ENCODE measurements at places on chromosomes 3 and 15. TPM values are rescaled to one million over a fixed set of nuclear protein-coding genes. Genes with fewer than 3 reads are reported as not detected.

The CHL1 gene
- not detected for total RNA-seq

The TGM5 gene
- total RNA-seq, result not detected

The LIPC gene
- total RNA-seq, result 2.2 TPM

The HIGD1A gene
- 54.0 TPM for total RNA-seq

The PIGX gene
- 72.7 TPM for total RNA-seq

The ALAS1 gene
- total RNA-seq, result 63.6 TPM

The EPB42 gene
- total RNA-seq, result not detected

The GOLGA8T gene
- not detected for total RNA-seq

The FAM174B gene
- total RNA-seq, result 5.0 TPM

The ANKDD1A gene
- 8.4 TPM for total RNA-seq

The IGSF11 gene
- total RNA-seq, result 0.19 TPM

- H3K4me1 ChIP-seq, result peaks cover 11% of the 10 kb centered on the region
- DNase-seq, result no peak
- H3K36me3 ChIP-seq, result no peaks in the 10 kb centered on the region
- H3K27me3 ChIP-seq, result no peaks in the 10 kb centered on the region
Observed at GRCh38 chr3:129822679-129823078, 70.8 kb downstream of the TMCC1 start.

- no peak for DNase-seq
- no peaks in the 10 kb centered on the region for H3K36me3 ChIP-seq
- no peaks in the 10 kb centered on the region for H3K4me1 ChIP-seq
- no peak overlapping the region for H3K4me3 ChIP-seq
Observed at GRCh38 chr15:89569090-89569745, 6.1 kb upstream of the TICRR start.

GRCh38 chr15:98195796-98196195, 235.3 kb downstream of the ARRDC4 start:
- no peaks in the 10 kb centered on the region for H3K4me1 ChIP-seq
- H3K27me3 ChIP-seq, result peaks cover 14% of the 10 kb centered on the region
- DNase-seq, result no peak
- no peak overlapping the region for H3K27ac ChIP-seq
- H3K36me3 ChIP-seq, result no peaks in the 10 kb centered on the region

DNA sequence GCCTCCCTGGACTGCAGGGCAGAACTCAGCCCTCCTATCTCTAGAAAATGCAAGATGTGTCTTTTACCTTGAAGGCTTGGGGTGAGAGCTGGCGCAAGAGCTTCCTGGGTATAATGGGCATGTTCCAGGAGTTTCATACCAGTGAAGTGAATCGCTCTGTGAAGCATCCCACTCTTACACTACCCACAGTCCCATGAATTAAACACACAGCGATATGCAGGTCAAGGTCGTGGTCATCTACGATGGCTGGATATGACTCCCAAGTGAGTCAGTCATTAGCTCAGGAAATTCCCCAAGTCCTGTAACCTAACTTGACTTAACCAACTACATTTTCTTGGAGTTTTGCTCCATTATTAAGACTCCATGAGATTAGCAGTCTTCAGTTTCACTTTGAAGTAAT, 439.7 kb downstream of the NTRK3 start:
- no peaks in the 10 kb centered on the region for H3K4me1 ChIP-seq
- no peak overlapping the region for H3K4me3 ChIP-seq
- no peaks in the 10 kb centered on the region for H3K27me3 ChIP-seq
- H3K36me3 ChIP-seq, result no peaks in the 10 kb centered on the region
- H3K27ac ChIP-seq, result no peak overlapping the region

GRCh38 chr15:84816694-84817465, at the start of gene ALPK3:
TSS of gene ALPK3 (plus strand) at chr15:84817356. CDS start at chr15:84817453, 97 bp downstream.
- H3K27me3 ChIP-seq, result peaks cover 5% of the 10 kb centered on the region
- H3K4me3 ChIP-seq, result no peak within 1 kb of the TSS
- no peak within 1 kb of the TSS for H3K27ac ChIP-seq
- peaks cover 6% of the 10 kb centered on the region for H3K4me1 ChIP-seq

DNA sequence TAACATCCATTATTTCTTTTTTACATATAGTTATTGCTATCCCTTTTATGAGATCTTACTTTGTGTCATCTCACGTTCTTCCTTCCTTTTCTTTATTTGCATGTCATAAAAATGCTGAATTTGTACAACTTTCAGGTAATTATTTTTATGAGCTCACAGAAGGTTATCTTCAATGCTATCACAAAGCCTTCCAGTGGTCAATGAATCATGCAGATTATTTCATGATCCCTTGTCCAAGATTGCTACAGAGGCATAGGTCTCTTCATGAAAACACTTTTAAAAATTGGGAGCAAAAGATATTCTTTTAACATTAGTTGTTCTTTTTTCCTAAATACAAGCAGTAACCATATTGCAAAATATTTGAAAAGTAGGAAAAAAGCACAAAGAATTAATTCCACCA, 880.1 kb upstream of the NR2F2 start:
- H3K27ac ChIP-seq, result peak overlapping the region; percentile 50
- no peak overlapping the region for H3K4me3 ChIP-seq
- peaks cover 7% of the 10 kb centered on the region for H3K27me3 ChIP-seq
- peaks cover 2% of the 10 kb centered on the region for H3K36me3 ChIP-seq

DNA sequence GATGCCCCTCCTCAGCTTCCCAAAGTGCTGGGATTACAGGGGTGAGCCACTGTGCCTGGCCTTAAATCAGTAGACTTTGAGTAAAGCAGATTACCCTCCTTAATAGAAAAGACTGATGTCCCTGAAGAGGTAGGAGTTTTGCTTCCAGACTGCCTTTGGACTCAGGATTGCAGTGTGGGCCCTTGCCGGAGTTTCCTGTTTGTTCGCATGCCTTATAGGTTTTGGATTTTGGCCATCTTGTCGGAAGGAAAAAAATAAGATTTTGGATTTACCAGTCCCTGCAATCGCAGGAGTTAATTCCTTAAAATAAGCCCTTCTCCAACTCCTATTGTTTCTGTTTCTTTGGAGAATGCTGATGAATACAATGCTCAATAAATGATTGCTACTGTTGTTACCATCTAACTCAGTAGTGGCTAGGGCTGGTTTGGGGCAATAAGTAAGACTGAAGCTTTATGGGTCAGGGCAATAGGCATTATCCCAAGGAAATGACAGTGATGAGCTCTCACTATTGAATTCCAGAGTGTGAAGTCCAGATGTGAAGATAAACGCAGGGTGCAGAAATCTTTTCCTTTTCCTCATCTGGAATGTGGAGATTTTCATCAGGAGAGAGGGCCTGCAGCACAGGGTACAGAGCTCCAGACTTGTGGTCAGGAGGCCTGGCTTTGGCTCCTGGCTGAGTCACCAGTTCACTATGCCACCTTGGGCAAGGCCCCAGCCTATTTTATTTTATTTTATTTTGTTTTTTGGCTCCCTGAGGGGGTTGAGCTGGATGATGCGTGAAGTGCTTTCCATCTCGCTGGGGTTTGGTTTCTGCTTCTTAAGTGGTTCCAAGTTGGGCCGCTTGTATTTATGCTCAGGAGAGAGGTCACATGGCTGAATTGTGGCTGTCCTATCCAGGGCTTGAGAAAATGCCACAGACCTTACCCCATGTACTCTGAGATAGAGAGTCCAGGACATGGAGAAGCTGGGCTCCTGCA, 25.3 kb downstream of the FOXL2 start:
- no peak overlapping the region for H3K4me3 ChIP-seq
- no peak for DNase-seq
- H3K27ac ChIP-seq, result no peak overlapping the region
- H3K27me3 ChIP-seq, result peaks cover 6% of the 10 kb centered on the region
- no peaks in the 10 kb centered on the region for H3K4me1 ChIP-seq
- H3K36me3 ChIP-seq, result no peaks in the 10 kb centered on the region

DNA sequence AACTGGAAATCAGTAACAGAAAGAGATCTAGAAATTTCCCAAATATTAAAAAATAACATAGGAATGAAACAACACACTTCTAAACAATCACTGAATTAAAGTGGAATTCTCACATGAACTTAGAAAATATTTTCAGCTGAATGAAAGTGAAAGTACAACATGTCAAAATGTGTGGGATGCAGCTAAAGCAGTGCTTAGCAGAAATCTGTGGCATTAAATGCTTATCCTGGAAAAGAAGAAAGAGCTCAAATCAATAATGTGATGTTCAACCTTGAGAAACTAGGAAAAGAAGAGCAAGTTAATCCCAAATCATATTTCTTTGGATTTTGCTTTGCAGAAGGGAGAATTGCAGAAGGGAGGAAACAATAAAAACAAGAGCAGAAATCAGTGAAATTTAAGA, 98.2 kb upstream of the NR2E3 start:
- H3K4me1 ChIP-seq, result no peaks in the 10 kb centered on the region
- H3K36me3 ChIP-seq, result no peaks in the 10 kb centered on the region
- no peak overlapping the region for H3K27ac ChIP-seq

DNA sequence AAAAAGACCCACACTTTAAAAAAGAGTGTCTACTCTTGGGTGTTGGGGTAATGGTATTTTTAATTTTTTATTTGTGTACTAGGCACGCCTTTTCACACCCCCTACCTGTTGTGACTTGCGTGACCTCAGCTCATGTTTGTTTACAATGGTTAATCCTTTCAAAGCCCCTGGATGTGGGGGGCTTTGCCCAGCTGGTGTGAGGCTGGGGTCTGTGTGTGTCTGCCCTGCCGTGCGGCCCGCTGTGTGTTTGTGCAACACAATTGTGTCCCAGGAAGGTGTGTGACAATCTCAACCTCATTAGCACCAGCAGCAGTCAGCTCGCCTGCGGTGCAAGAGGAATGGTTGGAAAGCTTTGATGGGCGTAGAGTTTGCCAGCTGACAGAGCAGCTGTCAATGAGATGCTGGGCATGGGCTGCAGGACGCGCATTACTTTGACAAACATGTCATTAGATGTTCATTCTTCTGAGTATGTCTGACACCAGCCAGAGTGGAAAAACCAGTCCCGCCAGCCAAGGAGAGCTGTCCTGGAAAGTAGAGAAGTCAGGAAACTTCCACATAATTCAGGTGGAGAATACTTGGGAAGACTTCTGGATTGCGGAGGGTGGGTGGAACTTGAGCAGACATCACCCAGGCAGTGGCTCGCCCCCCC, 9.6 kb downstream of the LRRK1 start:
- DNase-seq, result no peak
- no peak overlapping the region for H3K27ac ChIP-seq
- H3K36me3 ChIP-seq, result no peaks in the 10 kb centered on the region
- peaks cover 19% of the 10 kb centered on the region for H3K27me3 ChIP-seq

- H3K36me3 ChIP-seq, result peaks cover 21% of the 10 kb centered on the region
- H3K4me3 ChIP-seq, result peak overlapping the region; percentile 66
- DNase-seq, result no peak
- peaks cover 96% of the 10 kb centered on the region for H3K4me1 ChIP-seq
Observed at GRCh38 chr15:77002436-77002835, 7.5 kb downstream of the PSTPIP1 start.

GRCh38 chr15:100278596-100279380, 63.0 kb downstream of the ADAMTS17 start:
- peaks cover 3% of the 10 kb centered on the region for H3K36me3 ChIP-seq
- H3K27ac ChIP-seq, result no peak overlapping the region
- no peak overlapping the region for H3K4me3 ChIP-seq
- no peak for DNase-seq
- no peaks in the 10 kb centered on the region for H3K4me1 ChIP-seq

DNA sequence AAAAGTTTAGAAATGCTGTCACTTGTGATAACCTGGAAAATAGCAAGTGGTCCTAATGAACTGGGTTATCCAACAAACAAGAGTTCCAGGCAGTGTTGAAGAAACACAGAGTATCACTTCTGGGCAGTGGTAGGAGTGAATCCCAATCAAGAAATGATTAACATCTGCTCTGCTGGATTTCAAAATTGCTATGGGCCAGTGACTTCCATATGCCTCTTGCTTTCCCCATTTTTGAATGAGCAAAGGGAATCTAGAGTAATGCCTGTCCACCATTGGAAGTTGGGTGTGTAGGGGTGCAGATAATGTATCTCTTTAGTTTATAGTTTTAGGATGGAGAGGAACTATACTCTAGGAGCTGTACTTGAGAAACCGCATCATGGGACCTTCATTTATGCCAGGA, 236.5 kb downstream of the RPLP1 start:
- no peaks in the 10 kb centered on the region for H3K4me1 ChIP-seq
- H3K27ac ChIP-seq, result no peak overlapping the region
- DNase-seq, result no peak
- peaks cover 7% of the 10 kb centered on the region for H3K27me3 ChIP-seq
- no peak overlapping the region for H3K4me3 ChIP-seq

DNA sequence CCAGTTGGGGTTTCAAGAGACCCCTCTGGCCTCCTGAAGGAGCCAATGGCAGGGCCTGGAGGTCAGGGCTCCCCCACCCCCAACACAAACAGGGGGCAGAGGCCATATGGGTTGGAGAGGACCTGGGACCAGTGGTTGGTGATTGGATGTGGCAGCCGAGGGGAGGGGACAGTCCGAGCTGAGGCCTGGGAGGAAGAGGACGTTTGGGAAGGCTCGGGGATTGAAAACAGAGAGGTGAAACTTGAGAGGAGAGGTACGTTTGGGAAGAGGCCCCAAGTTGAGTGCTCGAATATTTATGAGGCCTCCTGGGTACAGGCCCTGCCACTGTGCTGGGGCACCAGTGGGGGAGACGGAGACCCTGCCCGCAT, 53.7 kb downstream of the DNAJB8 start:
- DNase-seq, result no peak
- no peaks in the 10 kb centered on the region for H3K36me3 ChIP-seq
- H3K27me3 ChIP-seq, result no peaks in the 10 kb centered on the region
- no peak overlapping the region for H3K4me3 ChIP-seq

DNA sequence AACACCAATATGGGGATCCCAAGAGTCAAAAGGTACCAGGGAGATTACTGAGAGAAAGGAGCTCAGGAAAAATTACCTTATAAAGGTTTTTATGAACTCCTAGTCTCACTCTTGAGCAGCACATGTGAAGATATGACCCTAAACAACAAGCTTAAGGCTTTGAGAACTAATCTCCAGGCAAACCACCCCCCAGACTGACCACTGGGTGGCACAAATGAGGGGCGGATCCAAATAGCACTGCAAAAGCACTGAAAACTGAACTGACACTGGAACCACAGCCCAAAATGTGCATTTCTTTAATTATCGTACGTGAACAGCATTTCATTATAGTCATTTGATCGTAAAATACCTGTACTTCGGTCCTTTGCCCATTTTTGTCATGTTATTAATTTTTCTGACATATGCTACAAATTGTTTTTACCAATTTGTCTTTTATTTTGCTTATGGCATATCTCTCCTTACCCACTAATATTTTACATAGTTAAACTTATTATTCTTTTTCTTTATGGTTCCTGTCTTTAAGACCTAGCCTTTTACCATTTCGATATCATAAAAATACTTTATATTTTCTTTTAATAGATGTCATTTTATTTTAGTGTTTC, 31.5 kb upstream of the TFDP2 start:
- no peaks in the 10 kb centered on the region for H3K36me3 ChIP-seq
- H3K4me3 ChIP-seq, result no peak overlapping the region
- no peaks in the 10 kb centered on the region for H3K27me3 ChIP-seq
- no peaks in the 10 kb centered on the region for H3K4me1 ChIP-seq
- DNase-seq, result peak; percentile 2

All from activated T-cell treated with anti-CD3 and anti-CD28 coated beads, Interleukin-2, amount 50 U/mL, for 72 hours (primary cell).